ENCODE measurements at places on chromosomes 11 and 22.
A peak's percentile ranks its signal among the peaks of the same experiment; 100 is the strongest.

GRCh38 chr11:72433455-72434036, 785 bp downstream of the CLPB start:
- no peak for DNase-seq

DNA sequence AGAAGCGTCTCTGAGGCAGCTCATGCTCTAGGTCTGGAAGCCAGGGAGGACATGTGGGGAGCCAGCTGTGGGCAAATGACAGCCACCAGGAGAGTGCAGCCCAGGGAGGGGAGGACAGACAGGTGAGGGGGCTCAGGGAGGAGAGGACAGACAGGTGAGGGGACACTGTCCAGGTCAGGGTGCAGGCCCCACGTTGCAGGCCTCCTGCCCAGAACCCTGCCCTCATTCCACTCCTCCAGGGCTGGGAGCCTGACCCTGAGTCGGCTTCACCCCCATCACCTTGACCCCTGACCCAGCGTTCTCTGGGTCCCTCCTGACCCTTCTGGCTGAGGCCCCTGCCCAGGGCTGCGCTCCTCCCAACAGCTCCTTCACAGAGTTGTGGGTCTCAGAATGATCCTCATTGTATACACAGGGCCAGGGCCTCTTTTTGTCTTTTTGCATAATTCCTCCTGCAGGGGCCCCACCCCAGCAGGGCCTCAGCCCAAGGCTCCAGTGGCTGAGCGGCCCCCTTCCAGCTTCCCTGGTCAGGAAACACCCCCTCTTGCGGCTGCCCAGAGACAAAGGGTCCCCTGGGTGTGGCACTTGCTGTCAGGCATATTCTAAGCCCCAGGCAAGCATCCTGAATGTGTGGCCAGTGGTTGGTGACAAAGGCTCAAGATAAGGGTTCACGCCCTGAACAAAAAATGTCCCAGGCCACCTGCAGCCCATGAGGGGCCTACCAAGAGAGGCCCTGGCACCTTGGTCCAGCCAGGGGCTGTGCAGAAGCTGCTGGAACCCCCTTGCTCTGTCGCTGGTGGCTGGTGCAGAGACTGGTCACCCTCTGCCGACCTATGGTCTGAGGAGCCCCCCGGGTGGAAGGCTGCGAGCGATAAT, 853.0 kb downstream of the BRD1 start:
- DNase-seq = no peak

DNA sequence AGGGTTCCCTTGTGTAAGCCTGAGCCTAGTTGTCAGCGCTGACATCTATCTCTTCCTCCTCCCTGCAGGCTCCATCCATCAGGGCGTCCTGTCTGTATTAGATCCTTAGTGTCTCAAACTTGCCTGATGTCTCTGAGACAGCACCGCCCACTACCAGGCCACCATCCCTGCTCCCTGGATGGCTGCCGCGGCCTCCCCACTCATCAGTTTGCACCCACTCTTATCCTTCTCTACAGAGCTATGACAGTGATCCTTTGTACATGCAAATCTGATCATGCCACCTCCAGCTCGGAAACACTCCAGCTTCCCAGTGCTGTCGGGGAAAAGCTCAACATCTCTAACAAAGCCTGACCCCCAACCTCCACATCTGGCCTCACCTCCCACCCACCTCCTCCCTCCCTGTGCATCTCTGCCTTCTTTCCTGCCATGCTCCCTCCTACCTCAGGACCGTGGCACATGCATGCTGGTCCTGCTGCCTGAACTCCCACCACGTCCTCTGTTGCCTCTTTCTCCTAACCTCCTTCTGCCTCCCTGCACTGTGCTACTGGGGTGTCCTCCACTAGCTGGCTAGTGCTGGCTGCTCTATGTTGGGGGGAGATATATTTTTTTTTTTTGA, 61.6 kb upstream of the EIF3D start:
- DNase-seq = no peak

DNA sequence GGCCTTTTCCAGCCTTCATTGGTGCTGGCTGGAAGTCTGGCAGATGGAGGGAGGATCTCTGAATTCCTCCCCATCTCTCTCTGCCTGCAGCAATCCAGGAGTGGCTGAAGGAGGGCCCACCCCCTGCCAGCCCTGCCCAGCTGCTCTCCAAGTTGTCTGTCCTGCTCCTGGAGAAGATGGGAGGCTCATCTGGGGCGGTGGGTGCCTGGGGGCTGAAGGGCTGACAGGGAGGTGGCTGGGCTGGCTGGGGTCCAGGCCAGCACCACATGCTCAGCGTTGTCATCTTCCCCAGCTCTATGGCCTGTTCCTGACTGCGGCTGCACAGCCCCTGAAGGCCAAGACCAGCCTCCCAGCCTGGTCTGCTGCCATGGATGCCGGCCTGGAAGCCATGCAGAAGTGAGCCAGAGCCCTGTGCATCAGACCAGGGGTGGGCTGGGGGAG, 12.2 kb downstream of the TKFC start:
- no peak for DNase-seq

DNA sequence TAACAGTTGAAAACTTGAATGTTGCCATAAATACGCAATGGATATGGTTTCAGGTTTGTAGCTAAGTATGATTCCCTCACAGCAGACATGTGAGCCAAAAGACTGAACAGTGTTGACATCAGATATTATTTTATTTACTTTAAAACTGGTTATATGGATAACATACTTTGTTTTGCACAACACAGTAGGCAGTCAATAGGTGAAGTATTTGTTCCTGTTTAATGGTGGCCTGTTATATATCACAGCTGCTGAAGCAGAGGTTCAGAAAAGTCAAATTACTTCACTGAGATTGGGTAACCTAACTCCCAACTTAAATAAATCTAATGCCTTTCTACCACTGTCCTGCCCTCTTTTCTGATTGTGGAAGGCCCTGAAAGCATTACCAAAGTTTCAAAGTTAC, 44.6 kb downstream of the YAP1 start:
- no peak for DNase-seq

GRCh38 chr11:819129-819931, 616 bp downstream of the PNPLA2 start:
- peak; percentile 91 for DNase-seq

- DNase-seq = no peak
These were observed 195.2 kb upstream of the TMEM45B start for GRCh38 chr11:129620237-129621104.

DNA sequence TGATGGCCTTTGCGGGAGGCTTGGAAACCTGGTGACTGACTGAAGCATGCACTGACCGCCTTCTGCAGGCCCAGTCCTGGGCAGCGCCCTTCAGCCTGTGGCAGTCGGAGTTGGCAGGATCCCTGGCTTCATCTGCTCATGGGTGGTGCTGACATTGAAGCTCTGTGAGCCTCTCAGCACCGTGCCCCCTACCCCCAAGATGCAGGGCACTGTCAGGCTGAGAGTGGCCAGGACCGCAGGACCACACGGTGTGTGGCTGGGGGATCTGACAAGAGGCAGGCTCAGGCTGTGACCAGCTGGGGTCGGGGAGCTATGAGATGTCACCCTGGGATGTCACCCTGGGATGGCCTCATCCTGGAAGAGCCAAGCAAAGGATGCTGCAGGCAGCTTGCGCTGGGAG, 32.7 kb downstream of the TBC1D22A start:
- no peak for DNase-seq

DNA sequence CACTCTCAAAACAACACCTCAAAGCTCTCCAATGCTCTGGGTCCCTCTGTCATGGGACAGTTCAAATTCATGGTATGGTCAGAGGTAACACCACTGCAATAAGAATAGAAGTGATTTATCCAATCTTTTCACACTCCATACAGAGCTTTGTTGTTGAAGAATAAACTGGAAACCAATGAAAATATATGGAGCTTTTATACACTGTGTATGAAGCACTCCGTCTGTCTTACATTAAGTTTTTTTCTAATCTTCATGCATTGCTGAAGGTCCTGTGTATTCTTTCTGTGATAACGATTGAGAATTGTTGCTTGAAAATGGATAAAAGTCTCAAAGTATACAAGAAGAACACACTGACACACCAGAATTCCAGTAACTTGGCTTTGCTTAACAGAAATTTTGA, 603.7 kb upstream of the LUZP2 start:
- DNase-seq = no peak

DNA sequence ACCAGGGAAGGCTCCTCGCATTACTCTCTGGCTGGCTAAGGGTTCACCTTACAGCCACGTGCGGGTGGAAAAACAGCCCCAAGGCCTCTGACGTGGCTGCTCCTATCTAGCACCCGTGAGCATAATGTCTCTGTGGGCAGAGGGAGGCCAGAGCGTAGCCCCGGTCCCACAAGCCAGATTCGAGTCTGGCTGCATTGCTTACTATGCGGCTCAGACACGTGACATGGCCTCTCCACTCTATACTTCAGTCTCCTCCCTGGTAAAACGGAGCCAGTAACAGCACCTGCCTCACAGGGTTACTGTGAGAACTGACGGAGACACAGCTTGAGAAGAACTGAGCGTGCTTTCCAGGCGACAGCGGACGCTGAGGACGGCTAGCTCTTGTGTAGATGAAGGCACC, 105.8 kb upstream of the BID start:
- DNase-seq = no peak

DNA sequence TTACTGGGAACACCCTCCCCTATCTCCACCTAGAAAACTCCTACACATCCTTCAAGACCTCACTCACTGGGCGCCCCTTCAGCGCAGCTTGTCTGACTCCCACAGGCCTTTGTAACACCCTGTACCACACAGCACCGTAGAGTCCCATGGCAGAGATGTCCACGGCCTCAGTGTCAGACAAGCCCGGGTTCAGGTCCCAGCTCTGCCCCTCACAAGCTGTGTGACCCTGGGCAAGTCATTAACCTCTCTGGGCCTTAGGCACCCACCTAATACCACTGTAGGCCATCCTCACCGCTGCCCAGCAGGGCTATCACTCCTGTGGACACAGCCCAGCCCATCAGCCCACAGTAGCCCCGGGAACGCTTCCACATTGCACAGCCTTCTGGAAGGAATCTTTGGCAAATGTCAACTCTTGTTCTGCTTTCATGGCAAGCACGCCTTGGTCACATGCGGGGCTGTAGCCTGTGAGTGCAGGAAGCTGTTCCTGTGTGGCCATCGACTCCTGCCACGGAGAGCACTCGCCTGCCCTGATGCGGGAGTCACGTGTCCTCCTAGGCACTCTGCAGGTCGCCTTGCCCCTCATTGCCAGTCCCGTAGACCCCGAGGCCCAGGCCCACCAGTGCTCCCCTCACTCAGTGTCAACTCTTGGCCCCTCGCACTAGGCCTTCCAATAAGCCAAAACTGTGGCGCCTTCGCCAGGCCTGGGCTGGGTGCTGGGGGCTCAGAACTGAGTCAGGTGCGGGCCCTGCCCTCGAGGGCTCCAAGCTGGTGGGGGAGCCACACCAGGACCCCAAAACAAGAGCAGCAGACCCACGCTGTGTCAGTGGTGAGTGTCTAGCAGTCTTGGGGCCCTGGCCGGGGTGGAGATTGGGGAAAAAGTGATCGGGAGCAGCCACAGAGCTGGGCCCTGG, 32.9 kb upstream of the RFPL3 start:
- DNase-seq = no peak

- DNase-seq = no peak
These were observed 31.9 kb upstream of the IGLL5 start for GRCh38 chr22:22855617-22856308.

- DNase-seq = peak; percentile 14
These were observed 2.0 kb downstream of the KCNJ11 start for GRCh38 chr11:17386331-17387084.

- no peak for DNase-seq
These were observed 537.5 kb downstream of the DLG2 start for GRCh38 chr11:85089654-85090053.

DNA sequence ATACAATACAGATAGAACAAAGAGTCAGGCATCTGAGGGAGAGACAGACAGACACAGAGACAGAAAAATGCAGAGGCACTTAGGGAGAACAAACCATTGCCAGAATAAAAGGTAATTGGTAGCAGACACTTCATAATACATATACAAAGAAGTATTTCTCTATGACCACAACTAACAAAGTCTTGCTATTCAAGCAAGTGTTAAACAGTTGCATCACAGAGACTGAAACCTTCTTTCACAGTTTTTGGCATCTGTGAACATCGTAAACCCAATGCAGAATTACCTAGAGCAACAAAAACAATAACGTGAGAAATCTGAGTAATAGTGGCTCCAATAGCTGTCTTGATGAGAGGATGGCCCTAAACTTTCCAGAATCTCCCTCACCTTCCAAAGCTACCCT, 116.4 kb downstream of the BLID start:
- no peak for DNase-seq

GRCh38 chr22:34068001-34068400, 147.7 kb upstream of the LARGE1 start:
- DNase-seq = no peak

DNA sequence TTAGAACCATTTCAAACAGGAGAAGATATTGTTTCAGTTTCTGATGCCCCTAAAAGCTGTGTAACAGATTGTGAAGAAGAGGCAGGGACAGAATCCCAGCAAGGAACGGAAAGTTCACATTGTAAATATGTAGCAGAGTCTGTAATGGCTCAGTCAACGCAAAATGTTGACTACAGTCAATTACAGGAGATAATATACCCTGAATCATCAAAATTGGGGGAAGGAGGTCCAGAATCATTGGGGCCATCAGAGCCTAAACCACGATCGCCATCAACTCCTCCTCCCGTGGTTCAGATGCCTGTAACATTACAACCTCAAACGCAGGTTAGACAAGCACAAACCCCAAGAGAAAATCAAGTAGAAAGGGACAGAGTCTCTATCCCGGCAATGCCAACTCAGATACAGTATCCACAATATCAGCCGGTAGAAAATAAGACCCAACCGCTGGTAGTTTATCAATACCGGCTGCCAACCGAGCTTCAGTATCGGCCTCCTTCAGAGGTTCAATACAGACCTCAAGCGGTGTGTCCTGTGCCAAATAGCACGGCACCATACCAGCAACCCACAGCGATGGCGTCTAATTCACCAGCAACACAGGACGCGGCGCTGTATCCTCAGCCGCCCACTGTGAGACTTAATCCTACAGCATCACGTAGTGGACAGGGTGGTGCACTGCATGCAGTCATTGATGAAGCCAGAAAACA, 40.8 kb downstream of the IGLL1 start:
- DNase-seq = peak; percentile 63

DNA sequence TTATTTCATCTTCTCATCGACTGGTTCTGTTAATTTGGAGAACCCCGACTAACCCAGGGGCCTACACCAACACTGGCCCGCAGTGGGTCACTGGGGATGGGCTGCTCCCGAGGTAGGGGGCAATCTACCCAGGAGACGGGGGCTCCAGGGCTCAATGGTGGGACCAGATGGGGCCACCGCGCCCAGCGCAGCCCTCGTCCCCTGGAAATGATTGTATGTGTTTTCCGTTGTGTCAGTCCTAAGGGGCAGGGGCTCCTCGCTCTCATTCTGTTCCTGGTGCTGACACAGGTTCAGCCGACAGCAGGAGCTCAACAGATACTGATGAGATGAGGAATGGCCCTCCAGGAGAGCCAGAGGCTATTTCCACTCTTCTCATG, 20.7 kb downstream of the A4GALT start:
- no peak for DNase-seq
